ENCODE measurements at places on chromosomes 1 and 21.

GRCh38 chr1:43038232-43038935 lies 79.7 kb upstream of the SLC2A1 start:
- DNase-seq, result no peak

DNA sequence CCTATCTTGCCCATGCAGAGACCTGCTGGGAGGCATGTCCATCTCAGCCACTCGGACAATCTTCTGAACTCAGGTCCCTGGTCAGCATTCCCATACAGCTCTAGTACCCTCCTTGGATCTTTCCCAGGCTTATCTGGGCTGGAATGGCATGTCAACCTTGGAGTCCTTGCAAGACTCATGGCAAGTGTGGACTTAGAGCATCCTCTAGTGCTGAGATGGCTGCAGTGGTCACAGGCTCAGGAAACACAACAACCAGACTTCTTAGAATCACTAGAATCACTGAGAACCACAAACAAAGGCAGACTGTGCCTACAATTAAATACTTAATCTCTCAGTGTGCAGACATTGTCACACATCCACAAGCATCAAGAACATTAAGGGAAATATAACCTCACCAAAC lies 73.1 kb upstream of the TSHB start:
- DNase-seq, result peak; percentile 3

DNA sequence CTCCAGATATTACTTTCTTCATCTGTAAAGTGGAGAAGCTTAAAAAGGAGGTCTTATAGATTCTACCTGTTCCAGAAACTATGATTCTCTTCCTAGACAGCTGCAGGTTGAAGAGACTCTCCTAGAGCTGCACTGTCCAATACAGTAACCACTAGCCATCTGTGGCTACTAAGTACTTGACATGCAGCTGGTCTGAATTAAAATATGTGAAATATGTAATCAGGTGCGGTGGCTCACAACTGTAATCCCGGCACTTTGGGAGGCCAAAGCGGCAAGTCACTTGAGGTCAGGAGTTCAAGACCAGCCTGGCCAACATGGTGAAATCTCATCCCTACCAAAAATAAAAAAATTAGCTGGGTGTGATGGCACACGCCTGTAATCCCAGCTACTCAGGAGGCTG lies 15.8 kb downstream of the APP start:
- DNase-seq, result no peak

DNA sequence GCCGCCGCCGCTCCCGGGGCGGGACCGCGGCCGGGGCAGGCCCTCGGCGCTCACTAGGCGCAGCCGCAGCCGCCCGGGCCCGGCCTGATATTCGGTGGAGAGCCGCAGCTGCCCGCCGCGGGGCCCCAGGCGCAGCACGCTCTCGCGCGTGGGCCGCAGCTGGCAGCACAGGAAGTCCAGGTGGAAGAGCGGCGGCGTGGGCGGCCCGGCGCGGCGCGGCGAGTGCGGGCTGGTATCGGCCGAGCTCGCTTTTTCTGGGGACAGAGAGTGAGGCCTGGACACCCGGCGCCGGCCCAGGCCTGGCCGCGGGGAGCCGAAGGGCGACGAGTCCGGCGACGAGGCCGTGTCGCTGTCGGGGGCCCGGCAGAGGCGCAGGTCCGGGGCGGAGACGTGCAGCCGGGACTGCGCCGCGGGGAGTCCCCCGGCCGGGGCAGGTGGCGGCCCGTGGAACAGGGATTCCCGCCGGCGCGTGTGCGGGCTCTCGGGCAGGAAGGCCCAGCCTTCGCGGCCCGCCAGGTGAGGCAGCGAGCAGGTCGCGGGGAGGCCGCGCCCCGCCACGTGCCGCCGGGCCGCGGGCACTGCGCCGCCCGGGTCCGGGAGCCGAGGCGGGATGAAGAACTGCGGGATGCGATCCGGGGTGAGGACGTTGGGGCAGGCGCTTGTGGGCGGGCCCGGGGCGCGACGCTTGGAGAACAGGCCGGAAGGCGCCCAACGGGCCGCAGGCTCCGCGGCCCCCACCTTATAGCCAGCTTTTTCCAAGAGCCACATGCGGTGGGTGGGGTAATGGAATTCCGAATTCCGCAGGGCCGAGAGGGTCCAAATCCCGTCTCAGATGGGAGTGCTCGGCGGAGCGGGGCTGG lies 1.2 kb downstream of the C2CD4D start:
- peak; percentile 70 for DNase-seq

- DNase-seq, result no peak
These were observed 845.5 kb upstream of the ADGRL4 start for GRCh38 chr1:79852004-79852403.

GRCh38 chr1:68384321-68384813 lies 65.4 kb downstream of the RPE65 start:
- DNase-seq, result peak; percentile 94

Measured in adipocyte (in vitro differentiated cells).